ENCODE measurements at places on chromosomes 3 and 15. TPM values are rescaled to one million over a fixed set of nuclear protein-coding genes. Genes with fewer than 3 reads are reported as not detected.

Gene ZNF385D
- total RNA-seq = 81.3 TPM

Gene THSD4
- 71.2 TPM for total RNA-seq

Gene SEMA3G
- total RNA-seq = 16.8 TPM

Gene KPNA1
- 30.7 TPM for total RNA-seq

Gene GP9
- not detected for total RNA-seq

Gene ARNT2
- total RNA-seq = 22.9 TPM

Gene KLHL6
- 10.2 TPM for total RNA-seq

Gene ACP3
- total RNA-seq = 5.9 TPM

Gene HIGD2B
- total RNA-seq = not detected

Gene ST3GAL6
- 12.0 TPM for total RNA-seq

Gene GPR27
- 1.3 TPM for total RNA-seq

Gene IGSF11
- 0.71 TPM for total RNA-seq

Gene RBMS3
- total RNA-seq = 186 TPM

Gene SOX2
- total RNA-seq = not detected

Gene LRRK1
- total RNA-seq = 17.2 TPM

Gene ESYT3
- total RNA-seq = 1.9 TPM

Gene ATP8B4
- total RNA-seq = 16.8 TPM

Gene ZFYVE19
- 17.3 TPM for total RNA-seq

Data from thoracic aorta (tissue), 2 donors.